ENCODE measurements at places on chromosomes 5 and 9. TPM values are rescaled to one million over a fixed set of nuclear protein-coding genes. Genes with fewer than 3 reads are reported as not detected.

Gene PCDHB10
- 0.15 TPM for total RNA-seq

Gene LHX3
- not detected for total RNA-seq

Gene OCLN
- 4.2 TPM for total RNA-seq

Gene ADGRD2
- not detected for total RNA-seq

Gene WWC1
- 3.1 TPM for total RNA-seq

Gene CCDC192
- total RNA-seq, result not detected

Gene OR13C4
- not detected for total RNA-seq

Gene MYORG
- 1.3 TPM for total RNA-seq

Gene CBY3
- not detected for total RNA-seq

Gene LCN9
- not detected for total RNA-seq

Gene CAMSAP1
- total RNA-seq, result 18.7 TPM

Gene MXD3
- 89.0 TPM for total RNA-seq

Gene MGAT4B
- 97.2 TPM for total RNA-seq

Gene GDF9
- 0.15 TPM for total RNA-seq

Gene NR2F1-AS1
- 8.4 TPM for total RNA-seq

Gene PCDHB6
- not detected for total RNA-seq

Gene CDH10
- not detected for total RNA-seq

Gene NAIP
- 2.0 TPM for total RNA-seq

Gene LCN1
- total RNA-seq, result not detected

Gene ELAVL2
- total RNA-seq, result not detected

Gene CLIC3
- 4.0 TPM for total RNA-seq

Gene BNC2
- 23.9 TPM for total RNA-seq

Gene RANBP3L
- not detected for total RNA-seq

Gene SQSTM1
- 160 TPM for total RNA-seq

Gene TMC1
- total RNA-seq, result not detected

Gene DRD1
- not detected for total RNA-seq

Gene GARIN3
- not detected for total RNA-seq

Gene CMYA5
- 0.30 TPM for total RNA-seq

Gene PCDHGA11
- total RNA-seq, result 10.9 TPM

Gene SPATA31A3
- total RNA-seq, result not detected

Gene OMD
- not detected for total RNA-seq

Gene RAB24
- total RNA-seq, result 22.0 TPM

Gene SLC25A48
- total RNA-seq, result not detected

Gene PPP3R2
- not detected for total RNA-seq

Gene SPINK4
- not detected for total RNA-seq

Gene TGFBI
- 178 TPM for total RNA-seq

Gene PCDHB9
- not detected for total RNA-seq

Gene MCIDAS
- not detected for total RNA-seq

Gene SLC4A9
- not detected for total RNA-seq

Gene C9
- total RNA-seq, result not detected

Gene PCDHAC1
- total RNA-seq, result not detected

Gene PCDHB15
- 0.17 TPM for total RNA-seq

Gene ARSI
- total RNA-seq, result 11.8 TPM

Gene SLC36A3
- not detected for total RNA-seq
